ENCODE measurements at places on chromosomes 11 and 22.

GRCh38 chr11:46674463-46675287 lies 25.7 kb downstream of the ARHGAP1 start:
- DNase-seq: no peak

- DNase-seq: no peak
Observed at GRCh38 chr22:17984114-17984513, 40.2 kb downstream of the MICAL3 start.

GRCh38 chr11:72394416-72394815 lies 39.9 kb downstream of the CLPB start:
- DNase-seq: no peak

DNA sequence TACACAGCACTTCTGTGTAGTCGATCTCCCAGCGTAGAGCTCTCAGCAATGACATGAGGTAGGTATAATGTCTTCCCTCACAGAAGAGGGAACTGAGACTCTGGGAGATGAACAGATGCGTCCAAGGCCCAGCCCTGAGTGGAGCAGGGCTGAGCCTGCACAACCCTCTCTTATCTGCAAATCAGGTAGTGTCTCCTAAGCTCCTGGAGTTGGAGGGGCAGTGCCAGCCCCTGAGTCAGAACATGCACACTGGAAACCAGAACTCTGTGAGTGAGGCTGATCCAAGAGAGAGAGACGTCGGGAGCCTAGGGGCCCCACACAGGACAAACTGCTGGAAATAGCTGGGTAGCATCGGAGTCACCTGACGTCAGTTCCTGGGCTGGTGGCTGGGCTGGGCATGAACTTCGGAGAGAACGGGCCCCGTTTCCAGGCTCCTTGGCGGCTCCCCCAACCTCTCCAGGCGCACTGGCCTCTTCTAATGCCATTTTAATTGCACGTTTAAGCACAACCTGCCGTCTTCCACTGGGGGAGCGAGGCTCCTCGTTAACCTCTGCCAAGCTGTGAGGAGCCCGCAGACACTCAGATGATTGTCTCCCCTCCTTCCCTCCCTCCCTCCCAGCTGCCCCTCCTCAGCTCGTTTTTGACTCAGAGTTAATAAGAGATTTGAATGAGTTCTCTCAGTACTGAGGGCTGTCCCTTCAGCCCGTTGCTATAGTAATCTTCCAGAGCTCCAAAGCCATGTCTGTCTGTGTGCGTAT lies 191.2 kb upstream of the TBCEL start:
- no peak for DNase-seq

DNA sequence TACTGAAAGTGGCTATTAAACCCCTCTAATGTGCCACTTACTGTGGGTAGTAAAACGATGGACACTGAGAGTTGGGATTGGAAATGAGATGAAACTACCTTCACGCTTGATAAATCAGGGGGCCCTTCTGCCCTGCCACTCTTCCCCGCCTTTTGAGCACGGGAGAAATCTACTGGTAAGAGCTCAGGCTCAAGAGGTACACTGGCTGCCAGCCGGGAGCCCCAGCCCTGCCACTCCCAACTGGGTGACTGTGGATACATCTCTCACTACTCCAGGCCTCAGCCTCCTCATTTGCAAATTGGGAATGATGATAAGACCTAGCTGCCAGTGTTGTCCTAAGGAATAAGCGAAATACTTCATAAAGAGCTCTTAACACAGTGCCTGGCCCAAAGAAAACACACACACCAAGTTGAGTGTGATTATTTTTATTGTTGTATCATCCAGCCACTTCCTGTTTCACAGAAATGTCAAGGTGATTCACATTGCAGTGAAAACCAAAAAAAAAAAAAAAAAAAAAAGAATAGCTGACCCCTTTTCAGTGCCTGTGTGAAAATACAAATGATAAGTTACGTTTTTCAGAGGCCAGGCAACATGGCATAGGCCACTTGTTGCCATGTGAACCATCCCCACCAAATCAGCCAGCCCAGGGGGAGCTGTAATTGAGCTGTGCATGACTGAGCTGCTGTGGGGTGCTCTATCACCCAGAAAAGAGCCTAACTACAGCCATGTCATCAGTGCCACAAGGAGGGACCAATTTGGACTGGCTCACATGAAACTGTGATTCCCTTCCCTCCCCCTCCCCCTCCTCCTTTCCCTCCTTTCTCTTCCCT lies 4.4 kb upstream of the ZNRD2 start:
- DNase-seq: no peak

DNA sequence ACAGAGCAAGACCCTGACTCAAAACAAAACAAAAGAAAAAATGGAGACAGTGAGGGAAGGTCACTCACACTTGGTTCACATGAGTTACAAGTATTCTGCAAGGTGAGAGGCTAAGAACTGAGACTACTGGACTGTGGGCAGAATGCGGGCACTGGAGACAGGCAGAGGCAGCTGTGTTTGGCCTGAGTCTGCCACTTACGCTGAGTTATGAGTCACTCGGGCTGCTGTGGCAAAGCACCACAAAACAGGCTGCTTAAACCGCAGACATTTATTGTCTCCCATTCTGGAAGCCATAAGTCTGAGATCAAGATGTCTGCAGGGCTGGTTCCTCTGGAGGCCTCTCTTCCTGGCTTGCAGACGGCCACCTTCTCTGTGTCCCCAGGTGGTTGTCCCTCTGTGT lies 122.8 kb downstream of the SHANK2 start:
- no peak for DNase-seq

DNA sequence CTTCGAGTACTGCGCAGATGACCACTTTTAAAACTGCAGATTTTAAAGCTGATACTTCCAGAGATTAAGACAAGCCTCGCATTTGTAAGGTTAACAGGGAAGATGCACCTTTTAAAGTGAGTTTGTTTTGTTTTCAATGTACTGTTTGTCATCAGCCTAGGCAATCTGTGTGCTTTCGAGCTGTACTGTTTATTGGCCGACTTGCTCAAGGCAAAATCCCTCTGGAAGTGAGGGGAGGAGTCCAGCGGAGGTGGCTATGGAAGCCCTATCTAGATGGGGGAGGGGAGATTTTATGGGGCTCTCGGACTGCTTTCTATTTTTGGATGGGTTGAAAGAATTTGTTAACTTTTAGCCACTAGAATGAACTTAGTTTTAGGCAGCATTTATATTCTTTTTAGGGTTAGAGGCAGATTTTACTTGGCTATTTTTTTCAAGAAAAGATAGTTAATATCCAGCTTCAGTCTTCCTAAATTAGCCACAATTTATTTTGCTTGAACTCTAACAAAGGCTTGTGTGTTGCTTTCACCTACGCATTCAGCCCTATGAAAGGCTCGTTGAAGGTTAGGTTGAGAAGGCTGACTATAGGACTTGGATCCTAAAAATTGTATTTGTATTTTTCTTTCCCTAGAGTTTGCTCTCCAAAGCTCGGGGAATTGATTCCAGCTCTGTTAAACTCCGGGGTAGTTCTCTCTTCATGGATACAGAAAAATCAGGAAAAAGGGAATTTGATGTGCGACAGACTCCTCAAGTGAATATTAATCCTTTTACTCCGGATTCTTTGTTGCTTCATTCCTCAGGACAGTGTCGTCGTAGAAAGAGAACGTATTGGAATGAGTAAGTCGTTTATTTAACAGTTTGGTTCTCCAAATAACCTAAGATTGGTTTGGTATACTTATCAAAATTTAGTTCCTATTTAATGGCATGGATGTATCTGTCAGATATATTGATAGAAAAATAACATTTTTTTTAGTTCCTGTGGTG lies 2.1 kb downstream of the WEE1 start:
- no peak for DNase-seq

GRCh38 chr11:110373051-110373702 lies 56.6 kb upstream of the FDX1 start:
- DNase-seq: no peak
